Naive thymus-derived CD4-positive, alpha-beta T cell (primary cell): ENCODE measurements at places on chromosomes 3 and 15.

DNA sequence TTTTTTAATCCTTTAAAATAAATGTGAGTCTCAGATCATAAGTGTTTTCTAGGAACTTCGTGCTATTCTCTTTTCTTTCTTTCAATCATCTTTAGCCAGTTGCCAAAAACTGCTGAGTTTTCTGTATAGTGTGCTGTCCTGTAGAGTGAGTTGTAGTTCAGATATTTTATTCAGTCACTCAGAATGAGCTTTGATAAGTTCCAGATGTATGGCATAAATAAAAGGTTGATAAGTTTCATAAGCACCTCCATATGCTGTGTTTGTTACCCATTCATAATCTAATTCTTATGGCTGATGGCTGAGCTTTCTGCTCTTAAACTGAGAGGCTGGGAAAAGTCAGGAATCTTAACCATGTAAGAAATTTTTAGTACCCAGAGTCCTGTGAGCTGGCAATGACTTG, 59.3 kb upstream of the COL6A6 start:
- no peak for DNase-seq

DNA sequence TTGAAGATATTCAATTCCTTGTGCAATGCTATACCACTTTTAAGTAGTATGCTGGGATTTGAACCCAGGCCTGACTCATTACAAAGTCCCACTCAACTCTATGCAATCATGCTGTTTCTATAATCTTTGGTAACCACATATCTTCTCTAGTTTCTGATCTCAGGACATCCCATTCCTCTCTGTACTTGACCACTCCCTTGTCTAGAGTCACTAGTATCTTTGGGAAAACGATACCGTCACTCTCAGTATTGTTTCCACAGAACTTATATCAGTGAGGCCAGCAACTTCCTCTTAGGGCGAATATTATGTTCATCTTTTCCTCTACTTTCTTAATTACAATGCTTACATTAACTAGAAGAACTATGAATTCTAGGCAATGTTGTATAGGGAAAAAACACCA, 137.3 kb upstream of the TSPAN3 start:
- DNase-seq = no peak

DNA sequence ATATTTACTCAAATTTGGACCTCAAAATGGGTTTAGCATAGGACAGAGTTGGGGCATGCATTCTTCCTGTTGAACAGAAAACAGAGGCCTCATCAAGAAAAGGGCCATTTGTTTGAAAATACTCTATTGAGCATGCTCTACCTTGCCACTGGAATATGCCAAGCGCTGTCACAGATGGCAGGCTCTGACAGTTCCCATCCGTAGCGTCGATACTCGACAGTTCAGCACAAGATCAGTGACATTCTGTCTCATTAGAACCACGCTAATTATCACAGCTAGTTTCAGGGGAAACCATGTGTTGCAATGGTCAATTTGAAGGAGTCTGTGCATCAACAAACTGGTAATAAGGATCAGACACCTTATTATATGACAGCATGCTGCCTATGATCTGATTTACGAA, 54.5 kb downstream of the SATB1 start:
- no peak for DNase-seq

GRCh38 chr15:27776501-27776900, 322.6 kb downstream of the OCA2 start:
- DNase-seq = no peak

DNA sequence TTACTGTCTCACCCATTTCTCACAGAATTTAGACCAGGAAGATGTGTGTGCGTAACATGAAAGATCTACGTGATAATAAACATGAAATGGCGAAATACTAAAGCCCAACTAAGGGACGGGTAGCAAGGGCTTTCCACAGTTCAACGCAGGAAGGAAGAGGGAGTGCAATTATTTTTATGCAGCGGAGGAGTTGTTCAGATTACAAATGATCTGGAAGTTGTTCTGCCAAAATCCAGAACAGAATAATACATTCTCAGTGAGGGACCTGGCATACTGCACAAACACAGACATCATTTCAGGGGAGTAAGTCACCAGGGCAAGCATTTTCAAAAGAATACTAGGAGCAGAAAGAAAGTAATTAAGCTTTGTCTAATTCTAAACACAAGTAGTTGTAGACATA, 133.6 kb upstream of the RAP2B start:
- DNase-seq = no peak

- no peak for DNase-seq
Observed at GRCh38 chr15:27043770-27044169, 72.8 kb downstream of the GABRG3 start.
